ENCODE measurements at places on chromosomes 3 and 15. TPM values are rescaled to one million over a fixed set of nuclear protein-coding genes. Genes with fewer than 3 reads are reported as not detected.

Gene C3orf18
- total RNA-seq = 10.7 TPM

- DNase-seq = no peak
These were observed 958.8 kb downstream of the ZPLD1 start for GRCh38 chr3:103393395-103394186.

DNA sequence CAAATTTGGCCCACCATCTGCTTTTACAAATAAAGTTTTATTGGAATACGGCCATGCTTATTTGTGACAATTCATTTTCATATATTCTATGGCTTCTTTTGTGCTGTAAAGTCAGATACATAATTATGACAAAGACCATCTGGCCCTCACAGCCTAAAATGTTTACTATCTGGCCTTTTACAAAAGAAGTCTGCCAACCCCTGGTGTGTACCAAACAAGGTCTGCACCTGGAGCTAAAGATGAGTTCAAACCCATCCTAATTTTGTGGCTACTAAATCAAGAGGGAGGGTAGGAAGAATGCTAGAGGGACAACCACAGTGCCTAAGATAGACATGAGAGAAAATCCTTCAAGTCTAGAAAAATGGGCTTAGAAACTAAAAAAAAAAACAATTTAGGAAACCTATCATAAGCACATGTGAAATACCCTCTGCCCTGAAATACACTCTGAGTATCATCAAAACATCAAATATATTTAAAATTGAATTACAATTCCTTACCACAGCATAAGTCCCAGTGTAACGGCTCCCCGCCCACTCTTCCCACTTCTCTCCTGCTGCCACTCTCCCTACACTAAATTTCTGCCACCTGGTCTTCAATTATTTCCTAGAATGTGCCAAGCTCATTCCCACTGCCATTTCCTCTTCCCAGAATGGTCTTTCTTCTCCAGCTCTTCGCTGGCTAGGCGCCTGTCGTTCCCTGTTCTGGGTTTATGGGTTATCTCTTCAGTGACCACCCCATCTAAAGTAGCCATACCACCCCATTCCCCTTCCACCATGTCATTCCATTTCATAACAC lies 950.7 kb upstream of the CFAP20DC start:
- DNase-seq = no peak

GRCh38 chr3:196222876-196223595 lies 6.7 kb downstream of the SLC51A start:
- DNase-seq = no peak

GRCh38 chr3:38826001-38826400 lies 10.0 kb upstream of the SCN10A start:
- no peak for DNase-seq

- DNase-seq = no peak
These were observed 465.1 kb upstream of the PDZRN3 start for GRCh38 chr3:74089814-74090213.

Measured in breast epithelium (tissue), 4 donors.